ENCODE measurements at places on chromosomes 3 and 15.

DNA sequence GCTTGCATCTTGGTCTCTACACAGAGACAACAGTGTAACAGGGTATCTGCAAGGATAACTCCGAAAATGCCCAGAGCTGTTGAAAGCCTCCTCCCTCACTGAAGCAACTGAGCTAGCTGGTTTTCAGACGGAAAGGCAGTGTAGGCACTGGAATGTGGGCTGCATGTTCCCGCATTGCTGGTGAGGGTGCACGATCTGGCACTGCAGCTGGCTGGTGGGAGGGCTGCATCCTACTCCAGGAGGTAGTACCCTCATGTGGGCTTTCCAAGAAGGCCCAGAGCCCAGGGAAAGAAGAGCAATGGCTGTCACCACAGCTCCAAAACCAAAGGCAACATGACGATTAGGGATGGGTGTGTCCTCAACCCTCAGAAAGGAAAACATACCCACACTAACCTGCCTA lies 28.7 kb upstream of the RPS17 start:
- no peak for DNase-seq

DNA sequence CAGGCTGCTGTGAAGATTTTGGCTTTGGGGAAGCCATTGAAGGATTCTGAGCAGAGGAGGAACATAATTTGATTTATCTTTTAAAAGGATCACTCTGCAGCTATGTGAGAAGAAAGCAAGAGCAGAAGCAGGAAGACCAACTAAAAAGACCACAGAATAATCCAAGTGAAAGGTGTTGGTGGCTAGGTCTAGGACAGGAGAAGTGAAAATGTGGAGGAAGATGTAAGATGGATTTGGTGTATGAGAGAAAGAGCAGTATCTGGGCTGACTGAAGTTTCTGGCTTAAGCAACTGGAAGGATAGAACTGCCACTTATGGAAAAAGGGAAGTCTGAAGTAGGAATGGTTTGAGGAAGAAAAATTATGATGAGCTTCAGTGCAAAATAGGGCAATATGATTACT lies 62.0 kb downstream of the SFMBT1 start:
- DNase-seq: no peak

DNA sequence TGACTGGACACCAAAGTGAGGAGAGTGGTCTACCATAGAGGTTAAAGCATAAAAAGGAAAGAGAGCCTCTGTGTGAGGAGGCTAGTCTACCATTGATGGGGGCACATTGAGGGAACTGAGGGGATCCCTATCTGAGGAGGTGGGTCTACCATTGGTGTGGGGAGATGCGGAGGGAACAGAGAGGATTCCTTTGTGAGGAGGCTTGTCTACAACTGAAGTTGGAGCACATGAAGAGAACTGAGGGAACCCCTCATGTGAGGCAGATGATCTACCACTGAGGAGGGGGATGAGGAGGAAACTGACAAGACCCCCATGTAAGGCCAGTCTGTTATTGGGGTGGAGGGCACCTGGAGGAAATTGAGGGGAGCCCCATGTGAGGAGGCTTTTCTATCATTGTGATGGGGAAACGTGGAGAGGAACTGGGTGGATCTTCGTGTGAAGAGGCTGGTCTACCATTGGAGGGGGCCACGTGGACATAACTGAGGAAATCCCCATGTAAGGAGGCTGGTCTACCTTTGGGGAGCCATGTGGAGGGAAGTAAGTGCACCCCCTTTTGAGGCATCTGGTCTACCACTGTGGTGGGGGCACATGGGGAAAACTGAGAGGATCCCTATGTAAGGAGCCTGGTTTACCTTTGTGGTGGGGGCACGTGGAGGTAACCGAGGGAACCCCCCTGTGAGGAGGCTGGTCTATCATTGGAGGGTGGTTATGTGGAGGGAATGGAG lies 160.1 kb downstream of the FBLN2 start:
- no peak for DNase-seq

DNA sequence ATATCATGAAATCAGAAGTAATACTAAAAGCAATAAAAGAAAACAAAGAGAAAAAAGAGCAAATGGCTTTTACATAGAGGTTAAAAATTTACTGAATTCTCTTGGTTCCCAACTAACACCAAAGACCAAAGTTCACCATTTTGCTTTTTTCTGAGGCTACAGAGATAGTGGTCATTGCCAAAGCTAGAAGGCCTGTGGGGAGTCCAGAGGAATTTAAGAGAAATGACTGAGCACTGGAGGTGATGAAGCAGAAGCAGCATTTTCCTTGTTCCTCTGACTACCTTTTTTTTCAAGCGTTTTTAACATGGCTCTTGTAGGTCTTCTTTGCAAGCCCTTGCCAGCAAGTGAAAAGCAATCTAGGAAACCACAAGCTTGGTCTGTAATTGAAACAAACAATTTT lies 58.2 kb downstream of the THBS1 start:
- DNase-seq: no peak

DNA sequence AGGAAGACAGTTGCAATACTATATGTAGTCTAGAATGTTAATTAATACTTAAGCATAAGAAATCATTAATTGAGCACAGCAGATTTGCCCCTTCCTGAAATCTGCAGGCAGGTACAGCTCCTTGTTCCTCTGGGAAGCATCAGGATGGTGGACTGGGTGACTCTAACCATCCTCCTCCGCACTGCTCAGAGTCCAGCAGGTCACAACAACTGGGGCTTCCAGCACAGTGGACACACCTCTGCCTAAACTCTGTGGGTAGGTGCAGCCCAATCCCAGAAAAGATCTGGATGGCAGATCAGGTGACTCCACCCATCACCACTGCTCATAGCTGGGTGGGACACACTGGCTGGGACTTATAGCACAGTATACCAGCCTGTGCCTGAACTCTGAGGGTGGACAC lies 189.9 kb upstream of the TMCO5A start:
- no peak for DNase-seq

- no peak for DNase-seq
Observed at GRCh38 chr3:196096382-196096953, 14.6 kb upstream of the TFRC start.

DNA sequence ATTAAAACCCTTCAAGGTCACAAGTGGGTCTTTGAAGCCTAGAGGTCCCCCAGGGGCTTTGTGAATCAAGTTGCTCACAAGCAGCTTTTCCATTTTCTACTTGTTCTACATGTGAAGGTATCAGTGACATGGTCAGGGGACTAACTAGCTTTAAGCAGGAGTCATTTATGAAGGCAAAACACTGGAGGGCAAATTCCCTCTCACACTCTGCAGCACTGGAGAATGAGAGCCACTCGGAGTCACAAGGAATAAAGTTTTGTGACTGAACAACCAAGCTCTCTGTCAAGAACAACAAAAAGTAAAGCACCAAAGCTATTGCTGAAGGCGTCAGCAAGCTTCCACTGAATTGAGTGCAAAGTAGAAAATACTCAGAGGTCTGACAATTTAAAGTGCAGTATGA lies 609.0 kb downstream of the EDEM1 start:
- DNase-seq: no peak

GRCh38 chr3:105843994-105844393 lies 24.8 kb downstream of the CBLB start:
- DNase-seq: no peak

DNA sequence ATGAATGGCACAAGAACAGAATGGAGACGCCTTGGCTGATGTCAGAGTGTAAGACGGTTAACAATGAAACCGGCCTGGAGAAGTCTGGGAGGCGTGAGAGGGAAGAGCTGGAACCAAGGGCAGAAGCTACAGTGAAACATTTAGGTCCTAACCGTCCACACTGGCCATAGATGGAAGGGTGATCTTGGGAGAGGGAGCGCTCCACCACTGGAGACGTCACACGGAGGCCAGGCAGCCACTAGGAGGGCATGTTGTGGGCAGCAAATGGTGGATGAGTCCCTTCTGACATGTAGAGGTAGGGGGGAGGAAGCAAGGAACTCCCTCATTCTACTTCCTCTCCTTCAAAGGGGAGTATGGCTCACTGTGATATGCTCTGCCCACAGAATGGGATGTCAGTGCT lies 23.8 kb downstream of the FEM1B start:
- no peak for DNase-seq

GRCh38 chr3:43885908-43886618 lies 195.3 kb downstream of the ABHD5 start:
- no peak for DNase-seq

- no peak for DNase-seq
Observed at GRCh38 chr3:186124592-186124991, 15.7 kb upstream of the ETV5 start.

DNA sequence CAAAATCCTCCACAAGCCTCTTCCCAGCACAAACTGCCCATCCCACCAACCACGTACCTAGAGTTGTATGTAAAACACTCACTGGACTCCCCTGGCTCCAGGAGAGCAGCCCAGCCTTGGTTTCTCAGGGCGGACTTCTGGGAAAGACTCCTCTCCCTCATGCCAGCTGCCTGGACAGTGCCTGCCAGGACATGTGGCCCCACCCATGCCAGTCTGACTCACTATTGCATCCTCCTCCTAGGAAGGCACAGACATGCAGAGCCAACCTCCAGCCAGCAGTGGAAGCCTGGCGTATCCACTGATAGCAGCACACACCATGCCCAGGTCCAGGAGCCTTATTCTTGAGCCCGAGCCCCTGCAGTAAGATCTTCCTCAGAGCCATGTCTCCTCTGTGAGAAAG lies 8.6 kb downstream of the PKM start:
- DNase-seq: peak; percentile 85

GRCh38 chr3:134093956-134094355 lies 64.2 kb upstream of the SLCO2A1 start:
- no peak for DNase-seq

DNA sequence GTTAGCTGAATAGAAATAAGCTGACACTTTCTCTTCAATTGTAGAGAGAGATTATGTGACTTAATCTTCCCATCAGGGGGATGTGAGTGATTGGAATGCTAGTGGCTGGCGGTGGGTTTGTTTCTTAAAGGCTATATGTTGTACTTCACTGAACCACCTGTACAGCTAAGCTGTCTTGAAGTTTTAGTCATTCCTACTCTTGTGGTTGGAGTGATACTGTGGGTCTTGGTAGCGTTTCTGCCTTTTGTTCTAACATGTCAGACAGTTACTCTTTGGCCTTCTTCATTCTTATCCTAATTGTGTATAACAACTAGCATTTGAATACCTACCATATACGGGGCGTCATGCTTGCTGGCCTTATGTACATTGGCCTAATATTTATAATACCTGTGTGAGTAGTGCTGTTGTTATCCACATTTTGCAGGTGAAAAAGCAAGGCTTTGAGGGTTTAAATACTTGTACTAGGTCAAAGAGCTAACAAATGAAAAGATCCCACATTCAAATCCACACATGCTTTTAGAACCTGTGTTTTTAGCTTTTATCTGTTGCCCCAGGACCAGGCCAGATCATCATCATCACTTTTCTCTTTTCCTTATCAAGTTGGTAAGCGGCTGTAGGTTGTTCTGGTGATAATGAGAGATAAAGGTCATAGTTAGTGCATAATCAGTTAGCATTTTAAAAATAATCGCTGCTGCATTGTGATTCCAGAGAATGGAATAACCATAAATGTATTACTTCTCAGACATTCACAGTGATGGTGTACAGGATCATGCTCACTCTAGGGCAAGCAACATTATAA lies 50.2 kb downstream of the AKAP13 start:
- DNase-seq: no peak

DNA sequence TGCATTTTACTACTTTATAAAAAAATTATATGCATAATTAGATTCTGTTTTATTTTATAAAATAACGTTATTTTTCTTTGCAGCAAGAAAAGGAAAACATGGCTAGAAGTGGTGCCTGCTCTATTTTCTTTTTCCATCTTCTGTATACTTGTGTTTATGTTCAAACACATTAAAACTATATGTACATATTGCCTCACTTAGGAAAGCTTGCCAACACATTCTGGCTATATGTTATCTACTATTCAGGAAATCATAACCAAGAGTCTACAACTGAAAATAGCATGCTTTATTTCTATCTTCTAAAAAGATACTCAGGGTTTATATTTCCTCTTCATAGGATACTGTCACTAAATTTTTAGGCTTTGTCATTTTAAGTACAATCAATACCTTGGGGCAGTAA lies 90.2 kb upstream of the KCNMB2 start:
- no peak for DNase-seq

GRCh38 chr15:58138106-58138505 lies at the start of gene AQP9:
Gene AQP9 (plus strand): TSS chr15:58138381. CDS start chr15:58138566, 185 bp downstream.
- DNase-seq: no peak

DNA sequence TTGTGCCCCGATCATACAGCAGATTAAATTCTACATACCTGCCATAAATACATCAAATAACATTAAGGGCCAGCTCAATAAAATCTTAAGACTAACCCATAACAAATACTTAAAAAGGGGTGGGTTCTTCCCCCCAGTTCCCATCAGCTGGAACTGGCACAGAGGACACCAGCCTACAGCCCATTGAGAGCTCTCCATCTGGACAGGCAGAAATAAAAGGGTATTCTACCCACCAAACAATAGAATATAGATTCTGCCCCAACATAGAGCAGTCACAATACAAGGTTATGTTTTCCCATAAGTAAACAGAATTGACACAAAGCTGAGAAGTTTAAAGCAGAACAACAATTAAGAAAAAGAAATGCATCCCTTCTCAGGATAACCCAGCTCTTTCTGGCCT lies 11.9 kb downstream of the CPOX start:
- no peak for DNase-seq

- no peak for DNase-seq
Observed at GRCh38 chr3:107111872-107112271, 265.4 kb upstream of the CCDC54 start.

- no peak for DNase-seq
Observed at GRCh38 chr3:183378008-183378407, 50.4 kb downstream of the MCF2L2 start.

GRCh38 chr15:90970274-90970673 lies 15.6 kb downstream of the RCCD1 start:
- no peak for DNase-seq

DNA sequence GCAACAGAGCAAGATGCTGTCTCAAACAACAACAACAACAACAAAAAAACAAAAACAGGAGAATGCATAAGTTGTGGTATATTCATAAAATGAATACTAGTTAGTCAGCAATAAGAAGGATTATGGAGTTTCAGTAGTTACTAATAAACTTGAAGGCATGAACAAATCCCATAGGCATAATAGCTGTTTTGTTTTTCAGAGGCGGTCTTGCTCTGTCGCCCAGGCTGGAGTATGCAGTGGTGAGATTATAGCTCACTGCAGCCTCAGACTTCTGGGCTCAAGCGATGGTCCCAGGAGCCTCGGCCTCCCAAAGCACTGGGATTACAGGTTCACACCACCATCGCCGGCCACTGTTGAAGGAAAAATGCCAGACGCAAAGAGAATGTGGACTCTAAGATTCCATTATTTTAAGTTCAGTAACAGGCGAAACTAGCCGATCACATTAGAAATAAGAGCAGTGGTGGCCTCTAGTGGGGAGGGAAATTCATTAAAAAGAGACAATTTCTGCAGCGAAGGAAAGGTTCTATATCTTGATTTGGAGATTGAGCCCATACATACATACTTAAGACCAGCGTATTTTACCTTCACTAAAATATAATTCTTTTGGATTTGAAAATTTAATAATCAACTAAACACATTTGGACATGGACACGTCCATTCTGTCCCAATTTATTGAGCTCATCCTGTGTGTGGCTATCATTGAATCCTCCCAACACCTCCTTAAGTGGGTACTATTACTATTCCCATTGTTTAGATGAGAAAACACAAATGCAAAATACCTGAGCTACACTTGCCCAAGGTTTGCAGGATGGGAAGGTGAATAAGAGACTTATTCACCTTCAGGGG lies 27.4 kb upstream of the HDAC11 start:
- DNase-seq: no peak

GRCh38 chr15:35885870-35886269 lies 339.9 kb upstream of the DPH6 start:
- no peak for DNase-seq

GRCh38 chr15:45855907-45856579 lies 221.2 kb downstream of the SQOR start:
- peak; percentile 67 for DNase-seq

- no peak for DNase-seq
Observed at GRCh38 chr15:73005032-73005431, 47.2 kb upstream of the NEO1 start.
